CD4-positive, alpha-beta memory T cell (primary cell): ENCODE measurements at places on chromosomes 12 and 14. TPM values are rescaled to one million over a fixed set of nuclear protein-coding genes. Genes with fewer than 3 reads are reported as not detected.

Gene SYCP3
- total RNA-seq, result 0.23 TPM

Gene RTL1
- not detected for total RNA-seq

Gene IL22
- total RNA-seq, result not detected

Gene AQP2
- total RNA-seq, result not detected

Gene PMEL
- total RNA-seq, result not detected

Gene SLC6A15
- not detected for total RNA-seq

Gene KCNC2
- not detected for total RNA-seq
